Stimulated activated CD8-positive, alpha-beta memory T cell treated with anti-CD3 and anti-CD28 coated beads, Interleukin-12 subunit alpha, Interleukin-12 subunit beta, amount 100 ng/mL, for 1 hour (primary cell): ENCODE measurements at places on chromosomes 5 and 9.

DNA sequence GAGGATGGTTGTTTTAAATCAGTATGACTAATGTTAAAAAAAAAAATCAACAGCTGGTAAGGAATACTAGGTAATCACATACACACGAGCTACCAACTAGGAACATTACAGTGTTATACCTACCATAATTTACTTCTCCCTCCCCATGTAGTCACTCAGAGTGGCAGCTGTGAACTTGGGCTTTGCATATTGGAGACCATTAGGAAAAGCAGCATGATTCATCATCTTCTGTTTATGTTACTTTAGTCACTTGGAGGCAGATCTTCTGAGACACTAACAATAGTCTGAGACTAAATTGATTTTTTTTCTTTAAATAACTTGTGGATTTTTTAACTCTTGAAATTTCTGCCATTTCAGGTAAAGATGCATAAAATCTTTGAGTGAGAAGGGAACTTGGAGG lies 141.5 kb upstream of the NR4A3 start:
- DNase-seq = no peak

- DNase-seq = no peak
These were observed 341.0 kb downstream of the EBF1 start for GRCh38 chr5:158758675-158759074.

DNA sequence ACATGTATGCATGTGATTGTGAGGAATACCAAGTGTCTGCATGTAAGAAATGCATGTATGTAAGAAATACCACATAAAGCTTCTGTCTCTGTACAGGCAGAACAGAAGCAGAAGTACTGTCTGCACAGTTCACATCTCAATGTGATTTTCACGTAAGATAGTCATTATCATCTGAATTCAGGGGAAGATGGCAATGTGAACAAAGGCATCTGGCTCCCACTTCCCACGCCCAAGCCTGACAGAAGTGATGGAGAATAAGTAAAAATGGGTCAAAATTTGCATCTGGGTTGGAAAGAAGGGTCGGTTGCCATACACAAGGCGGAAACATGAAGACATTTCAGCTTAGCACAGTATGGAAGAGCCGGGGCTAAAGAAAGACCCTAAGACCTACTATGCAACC lies 71.7 kb downstream of the SUSD1 start:
- no peak for DNase-seq

DNA sequence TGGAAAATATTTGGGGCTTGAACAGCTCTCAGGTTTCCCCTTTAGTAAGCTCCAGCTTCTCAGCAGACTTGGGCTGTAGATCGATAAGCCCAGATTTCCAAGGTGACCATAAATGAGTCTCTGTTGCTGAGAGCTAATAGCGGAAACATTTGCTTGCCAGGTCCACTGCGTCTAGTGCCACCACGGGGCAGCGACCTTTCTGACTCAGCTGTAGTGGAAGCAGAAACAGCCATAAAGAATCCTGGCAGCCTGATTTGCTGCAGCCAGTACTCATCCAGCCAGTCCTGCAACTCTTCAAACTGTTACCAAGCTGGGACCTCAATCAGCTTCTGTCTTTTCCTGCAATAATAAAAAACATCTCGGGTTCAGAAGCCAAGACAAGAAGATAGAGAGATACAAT lies 241.7 kb downstream of the DOCK8 start:
- no peak for DNase-seq

- no peak for DNase-seq
These were observed 116.0 kb upstream of the IRX2 start for GRCh38 chr5:2867373-2867933.

- no peak for DNase-seq
These were observed 1610.1 kb upstream of the ACO1 start for GRCh38 chr9:30774326-30774725.

- no peak for DNase-seq
These were observed 90.7 kb upstream of the NR3C1 start for GRCh38 chr5:143494162-143494561.

- no peak for DNase-seq
These were observed 115.4 kb upstream of the FBXL7 start for GRCh38 chr5:15384581-15384980.

DNA sequence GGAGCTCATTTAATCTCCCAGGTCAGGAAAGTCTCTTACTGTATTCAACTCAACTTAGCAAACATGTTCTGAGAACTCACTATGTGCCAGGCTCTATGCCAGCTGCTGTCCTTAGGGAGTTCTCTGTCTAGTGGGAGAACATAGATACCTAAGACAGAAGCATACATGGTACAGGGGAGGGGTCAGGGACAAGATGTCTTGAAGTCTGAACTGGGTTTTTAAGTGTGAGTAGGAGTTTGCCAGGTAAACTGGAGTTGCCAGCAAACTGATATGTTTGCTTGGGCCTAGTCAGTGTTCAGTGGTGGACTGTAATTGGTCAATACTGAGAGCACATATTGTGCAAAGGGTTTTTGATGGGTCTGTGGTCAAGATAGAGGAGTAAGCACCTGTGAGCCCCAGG lies 18.3 kb upstream of the GLE1 start:
- no peak for DNase-seq

DNA sequence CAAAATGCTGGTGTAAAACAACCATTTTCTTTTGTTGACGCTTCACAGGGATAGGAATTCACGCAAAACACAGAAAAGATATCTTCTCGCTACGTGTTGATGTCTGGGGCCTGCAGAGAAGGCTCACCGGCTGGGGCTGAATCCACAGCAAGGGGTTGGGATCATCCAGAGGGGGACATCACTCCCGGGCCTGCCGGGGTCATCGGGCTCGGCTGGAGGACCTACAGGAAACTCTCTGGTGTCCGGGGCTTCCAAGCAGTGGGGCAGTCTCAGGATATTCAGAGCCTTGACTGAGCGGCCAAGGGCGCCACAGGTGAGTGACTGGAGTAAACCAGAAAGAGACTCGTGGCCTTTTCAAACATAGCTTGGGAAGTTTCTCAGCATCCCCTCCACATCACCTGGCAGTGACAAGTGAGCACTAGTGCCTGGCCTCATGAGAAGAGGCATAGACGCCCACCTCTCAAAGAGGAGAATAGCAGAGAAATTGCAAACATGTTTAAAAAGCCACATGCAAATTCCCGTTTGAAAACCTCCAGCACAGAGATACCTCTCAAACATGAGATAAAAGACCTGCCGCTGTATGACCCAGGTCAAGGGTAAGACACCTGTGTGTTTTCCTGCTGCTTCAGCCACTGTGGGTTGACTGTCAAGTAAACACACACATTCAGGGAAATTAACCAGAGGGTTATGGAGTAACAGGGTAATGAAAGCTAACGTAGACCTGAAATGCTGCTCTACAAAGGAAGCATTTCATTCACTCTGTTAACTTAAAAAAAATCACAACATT lies 50.8 kb upstream of the SIMC1 start:
- DNase-seq = no peak

- DNase-seq = peak; percentile 43
These were observed 6.4 kb upstream of the ST6GALNAC6 start for GRCh38 chr9:127905788-127906191.

GRCh38 chr9:34522971-34523797 lies at the start of gene ENHO:
Gene ENHO (minus strand): TSS chr9:34522990. CDS start chr9:34521695, 1,295 bp downstream.
- DNase-seq = peak; percentile 75

DNA sequence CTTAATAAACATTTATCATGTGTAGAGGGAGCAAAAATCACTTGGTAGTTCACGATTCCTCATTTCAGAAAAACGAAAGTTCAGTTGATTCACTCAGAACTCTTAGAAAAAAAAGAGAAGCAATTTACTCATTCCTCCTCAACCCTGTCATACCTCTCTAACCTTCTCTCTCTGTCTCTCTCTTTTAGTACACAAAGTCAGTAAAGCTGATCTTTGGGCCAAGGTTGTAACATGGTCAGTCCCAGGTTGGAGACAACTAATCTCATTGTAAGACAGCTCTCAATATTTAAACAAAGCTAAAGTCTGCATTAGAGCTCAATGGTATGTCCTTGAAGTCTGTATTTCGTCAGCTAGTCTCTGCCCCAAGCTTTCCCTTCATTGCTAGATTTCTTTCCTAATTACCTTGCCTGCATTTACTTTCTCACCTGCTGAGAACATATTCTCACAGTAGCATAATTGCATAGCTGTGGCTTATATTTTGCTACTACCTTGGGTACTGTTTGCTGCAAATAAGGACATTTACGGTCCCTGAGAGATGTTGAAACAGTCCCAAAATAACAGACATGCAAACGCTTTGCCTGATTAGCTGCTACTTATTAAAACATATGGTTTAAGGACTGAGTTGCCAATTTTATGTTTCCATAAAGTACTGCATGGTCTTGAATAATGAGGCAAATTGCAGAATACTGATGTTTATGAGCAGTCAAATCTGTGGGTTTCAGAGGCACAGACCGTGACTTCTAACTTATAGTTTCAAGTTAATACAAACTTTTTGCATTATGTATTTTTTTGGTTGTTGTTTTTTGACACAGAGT lies 138.3 kb downstream of the GPBP1 start:
- DNase-seq = no peak

DNA sequence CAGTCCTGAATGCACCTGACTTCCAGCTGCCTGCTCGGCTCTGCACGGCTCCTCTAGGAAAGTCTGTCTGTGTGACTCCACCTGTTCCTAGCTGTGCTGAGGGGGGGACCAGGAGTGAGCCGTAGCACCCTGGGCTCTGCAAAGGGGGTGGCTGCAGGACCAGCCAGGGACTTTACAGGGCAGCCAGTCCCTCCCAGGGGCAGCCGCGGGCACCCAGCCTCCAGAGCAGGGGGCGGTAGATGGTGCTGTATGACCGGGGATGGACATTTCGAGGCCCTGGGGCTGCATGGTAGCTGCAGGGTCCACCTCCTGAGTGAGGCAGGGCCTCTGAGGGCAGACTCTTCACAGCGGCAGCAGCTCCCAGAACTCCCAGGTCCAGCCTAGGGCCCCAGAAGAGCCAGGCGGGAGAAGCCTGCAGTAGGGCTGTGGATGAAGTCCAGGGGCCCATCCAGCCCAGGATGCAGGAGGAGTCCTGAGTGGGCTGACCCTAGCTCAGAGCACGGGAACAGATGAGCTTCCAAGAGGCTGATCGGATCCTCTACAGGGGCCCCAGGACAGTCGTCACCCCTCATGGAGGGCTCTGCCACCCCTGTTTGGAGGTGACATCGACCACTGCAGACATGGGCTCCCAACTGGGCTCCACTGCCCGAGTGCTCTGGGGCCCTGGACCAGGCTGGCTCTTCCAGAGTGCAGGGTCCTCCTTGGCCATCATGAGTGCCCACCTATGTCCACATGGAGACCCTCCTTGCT lies 105.4 kb downstream of the ZNF354C start:
- DNase-seq = no peak

- DNase-seq = no peak
These were observed 102.9 kb upstream of the PPP1R26 start for GRCh38 chr9:135376511-135377265.

GRCh38 chr5:30592833-30593232 lies 600.7 kb upstream of the CDH6 start:
- no peak for DNase-seq

DNA sequence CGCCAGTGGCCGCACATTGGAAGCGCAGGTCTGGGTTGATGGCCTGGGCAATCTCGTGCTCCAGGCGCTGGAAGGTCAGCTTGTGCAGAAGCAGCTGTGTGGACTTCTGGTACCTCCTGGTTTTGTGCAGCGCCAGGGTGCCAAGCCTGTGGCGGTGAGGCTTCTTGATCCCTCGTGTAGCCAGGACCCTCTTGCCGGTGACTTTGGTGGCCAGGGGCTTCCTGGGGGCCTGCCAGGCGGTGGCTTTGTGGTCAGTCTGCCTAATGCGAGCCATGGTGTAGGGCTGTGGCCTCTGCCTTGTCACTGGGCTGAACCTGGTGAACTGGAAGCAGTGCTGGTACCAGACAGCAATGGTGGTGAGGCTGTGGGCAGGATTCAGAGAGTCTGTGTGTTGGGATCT lies 6.2 kb upstream of the TAF11L13 start:
- no peak for DNase-seq

- DNase-seq = no peak
These were observed 8.9 kb downstream of the PITX1 start for GRCh38 chr5:135024956-135025729.

DNA sequence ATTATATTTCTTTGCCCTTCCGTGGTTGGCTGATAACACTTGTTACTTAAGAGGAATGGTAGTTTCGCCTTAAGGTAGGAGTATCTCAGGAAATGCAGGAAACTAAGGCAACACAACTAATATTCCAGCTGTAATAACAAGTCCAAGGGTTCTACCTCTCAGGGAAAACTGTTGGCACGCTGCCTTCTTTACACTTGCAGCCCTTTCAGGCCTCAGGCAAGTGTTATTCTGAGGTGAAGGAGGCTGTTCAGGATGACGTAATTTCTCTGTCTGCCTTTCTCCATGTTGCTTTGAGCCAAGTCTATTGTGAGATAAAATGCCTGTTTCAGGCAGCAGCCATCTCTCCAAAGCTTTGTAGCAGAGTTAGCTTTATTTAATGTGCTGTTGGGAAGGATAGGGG lies 38.0 kb downstream of the VCAN start:
- DNase-seq = no peak

DNA sequence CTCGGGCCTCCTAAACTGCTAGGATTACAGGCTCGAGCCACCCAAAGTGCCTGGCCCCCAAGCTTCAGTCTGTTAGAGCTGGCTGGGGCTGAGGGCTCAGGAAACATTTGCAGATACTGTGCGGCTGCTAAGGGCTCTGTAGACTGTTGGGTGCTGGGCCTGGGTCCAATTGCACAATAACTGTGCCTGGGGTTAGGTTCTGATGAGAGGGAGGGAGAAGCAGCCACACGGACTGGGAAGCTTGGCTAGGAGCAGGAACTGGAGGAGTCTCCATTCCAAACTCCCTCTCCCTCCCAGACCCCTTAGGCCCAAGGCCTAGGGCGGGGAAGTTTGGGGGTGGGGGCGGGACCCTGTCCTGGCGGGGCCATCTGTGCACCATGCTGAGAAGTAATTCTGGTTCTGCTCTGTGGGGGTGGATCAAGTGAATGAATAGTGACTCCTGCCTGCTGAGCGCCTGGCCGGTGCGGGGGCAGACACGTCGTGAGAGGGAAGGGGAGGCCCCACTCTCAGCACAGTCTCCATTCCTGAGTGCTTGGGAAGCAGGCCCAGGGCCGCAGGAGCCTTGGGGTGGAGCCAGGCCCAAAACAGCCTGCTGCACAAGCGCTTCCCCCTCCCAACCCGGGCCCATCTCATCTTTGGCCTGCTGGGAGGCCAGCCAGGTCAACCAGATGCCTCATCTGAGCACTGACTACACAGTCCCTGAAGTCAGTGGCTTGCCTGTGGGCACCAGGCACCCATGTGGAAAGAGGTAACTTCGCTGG lies 1.5 kb downstream of the ASS1 start:
- DNase-seq = no peak
